ENCODE measurements at places on chromosomes 11 and 22. TPM values are rescaled to one million over a fixed set of nuclear protein-coding genes. Genes with fewer than 3 reads are reported as not detected.

ARHGAP8 gene
- not detected for polyA plus RNA-seq

NXPE4 gene
- polyA plus RNA-seq: not detected

FOSL1 gene
- 6.4 TPM for polyA plus RNA-seq

KLHL35 gene
- 2.4 TPM for polyA plus RNA-seq

LARGE1 gene
- polyA plus RNA-seq: 6.3 TPM

FGF19 gene
- not detected for polyA plus RNA-seq

PANX2 gene
- 1.4 TPM for polyA plus RNA-seq

TSPAN32 gene
- 8.7 TPM for polyA plus RNA-seq

APLNR gene
- 0.23 TPM for polyA plus RNA-seq

CSTPP1 gene
- polyA plus RNA-seq: 26.0 TPM

GGTLC3 gene
- polyA plus RNA-seq: not detected

MRGPRX4 gene
- not detected for polyA plus RNA-seq

APOBEC3F gene
- polyA plus RNA-seq: 9.5 TPM

APOA5 gene
- not detected for polyA plus RNA-seq

NELL1 gene
- not detected for polyA plus RNA-seq

KCNK7 gene
- polyA plus RNA-seq: not detected

OLFML1 gene
- 22.9 TPM for polyA plus RNA-seq

CSF2RB gene
- 1.3 TPM for polyA plus RNA-seq

MRPL17 gene
- 19.3 TPM for polyA plus RNA-seq

FOLH1 gene
- not detected for polyA plus RNA-seq

CHRDL2 gene
- polyA plus RNA-seq: 0.23 TPM

OR56A1 gene
- polyA plus RNA-seq: not detected

TEX12 gene
- polyA plus RNA-seq: not detected

CRYAB gene
- polyA plus RNA-seq: 702 TPM

MUC2 gene
- polyA plus RNA-seq: 11.8 TPM

P2RY2 gene
- 0.50 TPM for polyA plus RNA-seq

RGL4 gene
- 0.63 TPM for polyA plus RNA-seq

NCR3LG1 gene
- 0.38 TPM for polyA plus RNA-seq

OR4D5 gene
- polyA plus RNA-seq: not detected

PARVG gene
- polyA plus RNA-seq: 3.5 TPM

CHID1 gene
- 60.3 TPM for polyA plus RNA-seq

CHORDC1 gene
- polyA plus RNA-seq: 17.3 TPM

POTEH gene
- polyA plus RNA-seq: not detected

GGTLC2 gene
- not detected for polyA plus RNA-seq

PATE2 gene
- polyA plus RNA-seq: not detected

FIBIN gene
- 56.3 TPM for polyA plus RNA-seq

ANO9 gene
- 0.41 TPM for polyA plus RNA-seq

BSCL2 gene
- polyA plus RNA-seq: 61.8 TPM

APOL5 gene
- polyA plus RNA-seq: not detected

RAG2 gene
- polyA plus RNA-seq: not detected

KBTBD4 gene
- polyA plus RNA-seq: 13.3 TPM

SSTR3 gene
- not detected for polyA plus RNA-seq

NXPE1 gene
- polyA plus RNA-seq: 0.15 TPM

UCP3 gene
- 0.38 TPM for polyA plus RNA-seq

KIAA0930 gene
- polyA plus RNA-seq: 83.7 TPM

SPCS2 gene
- polyA plus RNA-seq: 78.1 TPM
